Sigmoid colon (tissue), 7 donors: ENCODE measurements at places on chromosomes 6 and 20. TPM values are rescaled to one million over a fixed set of nuclear protein-coding genes. Genes with fewer than 3 reads are reported as not detected.

Gene IPCEF1
- polyA plus RNA-seq = 5.5 TPM

Gene BPI
- not detected for polyA plus RNA-seq

Gene CLPSL1
- not detected for polyA plus RNA-seq

Gene UNC93A
- polyA plus RNA-seq = not detected

GRCh38 chr6:53539561-53539960, 5.3 kb downstream of the GCLC start:
- no peaks in the 10 kb centered on the region for H3K27me3 ChIP-seq
- H3K36me3 ChIP-seq = no peaks in the 10 kb centered on the region
- DNase-seq = no peak
- H3K4me3 ChIP-seq = no peak overlapping the region

DNA sequence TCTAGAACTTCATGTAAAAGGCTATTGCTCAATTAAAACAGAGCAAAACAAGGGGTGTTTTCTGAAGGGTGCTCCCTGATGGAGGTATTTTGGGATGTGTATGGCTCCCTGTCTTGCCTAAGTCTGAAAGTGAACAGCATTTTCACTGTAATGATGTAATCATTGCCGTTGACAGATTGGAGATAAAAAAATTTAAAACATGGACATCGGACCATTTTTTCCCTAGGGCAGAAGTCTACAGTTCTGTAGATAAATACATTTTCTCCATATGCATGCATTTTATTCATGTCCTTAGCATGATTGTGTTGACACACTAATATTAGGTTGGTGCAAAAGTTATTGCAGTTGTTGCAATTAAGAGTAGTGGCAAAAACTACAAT, 85.1 kb upstream of the ATXN1 start:
- H3K4me3 ChIP-seq = no peak overlapping the region
- H3K27ac ChIP-seq = no peak overlapping the region

DNA sequence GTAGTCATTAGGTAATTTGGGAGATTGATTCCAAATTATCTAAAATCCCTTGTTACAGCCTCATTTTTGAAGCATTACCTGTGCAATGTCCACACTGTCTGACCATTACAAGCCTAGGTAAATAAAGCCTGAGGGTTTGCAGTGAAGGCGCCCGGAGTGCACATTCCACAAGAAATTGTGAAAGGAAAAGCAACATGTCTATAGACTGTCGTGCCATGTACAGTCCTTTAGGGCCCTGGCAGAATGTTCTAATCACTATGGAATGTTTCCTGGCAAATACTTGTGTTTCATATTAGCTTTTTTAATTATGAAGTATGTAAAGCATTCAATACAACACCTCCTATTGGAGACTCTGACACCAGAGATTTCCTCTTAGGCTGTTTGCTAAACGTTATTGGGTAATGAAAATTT, 28.9 kb downstream of the PREP start:
- H3K4me1 ChIP-seq = no peaks in the 10 kb centered on the region
- H3K4me3 ChIP-seq = no peak overlapping the region
- peaks cover 6% of the 10 kb centered on the region for H3K36me3 ChIP-seq
- no peak for DNase-seq

Gene FGD2
- 9.0 TPM for polyA plus RNA-seq

Gene CASS4
- polyA plus RNA-seq = 2.7 TPM

Gene SYNDIG1
- polyA plus RNA-seq = 0.60 TPM

Gene TPX2
- 4.9 TPM for polyA plus RNA-seq
